T-helper 22 cell (primary cell): ENCODE measurements at places on chromosomes 12 and 14.

- no peak for DNase-seq
Measured at GRCh38 chr12:122903693-122904034, 7.7 kb upstream of the VPS37B start.

GRCh38 chr12:105334001-105334400 is 3.5 kb downstream of the C12orf75 start:
- DNase-seq: no peak

DNA sequence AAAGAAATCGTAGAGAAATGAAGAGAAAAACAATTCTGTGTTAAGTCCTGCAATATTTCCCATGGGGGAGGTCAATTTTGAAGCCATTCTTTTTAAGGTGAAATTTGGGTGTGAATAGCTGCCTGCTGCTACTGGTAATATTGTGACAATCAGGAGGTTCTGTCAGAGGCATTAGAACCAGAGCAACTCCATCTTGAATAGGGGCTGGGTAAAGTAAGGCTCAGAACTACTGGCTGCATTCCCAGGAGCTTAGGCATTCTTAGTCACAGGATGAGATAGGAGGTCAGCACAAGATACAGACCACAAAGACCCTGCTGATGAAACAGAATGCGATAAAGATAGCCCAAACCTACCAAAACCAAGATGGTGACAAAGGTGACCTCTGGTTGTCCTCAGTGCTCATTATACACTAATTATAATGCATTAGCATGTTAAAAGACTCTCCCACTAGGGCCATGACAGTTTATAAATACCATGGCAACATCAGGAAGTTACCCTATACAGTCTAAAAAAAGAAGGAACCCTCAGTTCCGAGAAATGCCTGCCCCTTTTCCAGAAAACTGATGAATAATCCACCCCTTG is 24.8 kb upstream of the MTHFD1 start:
- no peak for DNase-seq

DNA sequence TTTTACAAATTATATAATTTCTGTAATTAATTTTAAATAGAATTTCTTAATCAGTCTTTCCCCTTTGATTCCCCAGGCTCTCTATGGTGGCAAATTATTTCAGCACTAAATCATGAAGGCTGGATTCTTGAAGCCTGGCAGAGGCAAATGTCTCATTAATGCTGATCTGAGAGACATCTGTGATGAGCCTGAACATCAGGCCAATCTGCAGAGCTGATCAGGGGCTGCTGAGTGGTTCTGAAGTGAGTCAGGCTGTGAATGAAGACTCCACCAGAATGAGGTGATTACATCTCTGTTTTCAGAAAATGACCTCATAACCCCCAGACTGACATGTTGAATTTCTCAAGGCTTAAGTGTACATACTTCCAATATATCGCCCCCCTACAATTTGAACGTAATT is 124.2 kb upstream of the MIS18BP1 start:
- DNase-seq: no peak

DNA sequence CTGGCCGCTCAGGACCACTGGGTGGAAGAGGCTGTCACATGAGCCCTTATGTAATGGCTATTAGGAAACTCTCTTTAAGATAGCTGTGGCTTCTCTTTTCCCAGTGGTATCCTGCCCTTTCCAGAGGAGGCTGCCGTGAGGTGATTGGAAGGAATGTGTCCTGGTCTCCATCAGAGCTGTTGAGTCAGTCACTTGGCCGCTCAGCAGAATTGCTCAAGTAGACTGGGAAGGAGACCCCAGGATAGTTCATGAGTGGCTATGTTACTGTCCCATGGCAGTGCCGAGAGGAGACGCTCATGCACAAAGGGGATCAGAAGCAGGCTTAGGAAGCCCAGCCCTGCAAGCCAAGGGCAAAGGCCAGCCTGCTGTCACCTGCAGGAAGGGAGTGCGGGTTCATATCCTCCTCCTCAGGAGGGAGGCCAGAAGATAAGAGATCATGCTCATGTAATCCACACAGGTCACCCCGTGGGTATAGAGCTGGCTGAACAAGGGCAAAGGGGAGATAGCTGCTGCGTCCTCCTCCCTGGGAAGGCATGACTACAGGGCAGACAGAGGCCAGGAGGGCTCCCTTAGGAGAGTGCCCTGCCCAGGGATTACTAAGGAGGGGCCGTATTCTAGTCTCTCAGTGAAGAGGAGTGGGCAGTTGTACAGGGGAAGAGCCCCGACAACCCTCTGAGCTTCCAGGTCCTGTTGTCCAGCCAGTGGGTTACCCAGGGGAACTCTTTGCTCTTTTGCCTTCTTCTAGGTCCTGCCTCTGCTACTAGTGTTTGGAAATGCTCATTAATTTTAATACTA is 137.0 kb upstream of the MAX start:
- no peak for DNase-seq

- no peak for DNase-seq
Measured at GRCh38 chr14:21880918-21881317, 207.3 kb upstream of the OR4E1 start.

GRCh38 chr14:75018694-75019093 is 16.0 kb downstream of the EIF2B2 start:
- no peak for DNase-seq

DNA sequence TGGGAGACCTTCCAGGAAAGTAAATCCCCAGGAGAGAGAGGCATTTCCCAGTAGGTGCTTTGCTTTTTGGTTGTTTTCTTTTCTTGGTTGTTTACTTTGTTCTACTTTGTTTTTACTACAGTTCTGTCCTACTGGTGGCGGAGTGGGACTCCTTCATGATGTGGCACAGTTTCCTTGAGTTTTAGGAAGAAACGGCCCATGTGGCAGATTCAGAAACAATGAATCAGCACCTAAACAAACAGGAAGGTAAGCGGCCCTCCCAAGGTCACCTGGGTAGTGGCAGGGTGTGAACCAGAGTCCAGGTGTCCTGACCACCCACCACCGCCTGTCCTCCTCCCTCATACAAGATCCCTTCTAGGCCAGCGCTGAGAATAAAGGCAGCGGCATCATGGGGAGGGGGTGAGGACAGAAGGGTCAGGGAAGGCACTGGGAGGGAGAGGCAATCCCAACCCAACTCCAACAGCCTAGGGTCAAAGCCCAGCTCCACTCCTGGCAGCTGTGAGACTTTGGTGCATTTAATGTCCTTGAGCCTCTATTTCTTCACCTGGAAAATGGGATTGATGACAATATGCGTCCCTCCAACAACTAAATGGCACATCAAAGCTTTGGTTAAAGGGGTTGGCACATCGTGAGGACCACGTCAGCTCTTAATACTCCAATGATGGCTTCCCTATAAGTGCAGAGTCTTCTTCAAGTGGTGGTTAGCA is 111.5 kb upstream of the BCL2L14 start:
- no peak for DNase-seq

DNA sequence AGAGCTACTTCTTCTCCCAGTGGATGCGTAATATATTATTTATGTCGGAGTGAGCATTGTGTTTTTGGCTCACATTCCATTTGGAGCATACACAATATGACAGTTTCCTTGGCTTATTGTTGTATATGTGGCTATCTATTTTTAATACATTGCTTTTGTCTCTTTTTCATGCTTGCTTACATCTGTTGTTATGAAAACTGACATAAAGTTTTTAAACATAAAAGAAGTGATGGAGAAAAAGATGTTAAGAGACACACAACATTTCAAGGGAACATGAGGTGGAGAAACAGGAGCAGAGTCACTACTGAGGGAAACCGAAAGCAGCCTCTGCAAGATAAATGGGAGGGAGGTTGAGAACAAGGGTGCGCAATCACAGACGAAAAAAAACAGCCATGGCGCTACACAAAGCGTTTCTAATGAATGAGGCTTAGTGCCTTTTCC is 228.4 kb upstream of the NPAS3 start:
- DNase-seq: no peak

GRCh38 chr14:30610787-30611343 is 11.3 kb upstream of the SCFD1 start:
- DNase-seq: no peak

GRCh38 chr14:89190765-89191513 is 226.1 kb downstream of the FOXN3 start:
- DNase-seq: no peak

DNA sequence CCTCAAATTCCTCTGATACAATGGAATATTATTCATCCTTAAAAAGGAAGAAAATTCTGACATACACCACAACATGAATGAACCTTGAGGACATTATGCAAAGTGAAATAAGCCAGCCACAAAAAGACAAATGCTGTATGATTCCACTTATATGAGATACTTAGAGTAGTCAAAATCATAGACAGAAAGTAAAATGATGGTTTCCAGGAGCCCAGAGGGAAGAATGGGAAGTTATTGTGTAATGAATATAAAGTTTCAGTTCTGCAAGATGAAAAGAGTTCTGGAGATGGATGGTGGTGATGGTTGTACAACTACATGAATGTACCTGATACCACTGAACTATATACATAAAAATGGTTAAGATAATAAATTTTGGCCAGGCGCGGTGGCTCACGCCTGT is 18.3 kb downstream of the VWF start:
- DNase-seq: no peak

DNA sequence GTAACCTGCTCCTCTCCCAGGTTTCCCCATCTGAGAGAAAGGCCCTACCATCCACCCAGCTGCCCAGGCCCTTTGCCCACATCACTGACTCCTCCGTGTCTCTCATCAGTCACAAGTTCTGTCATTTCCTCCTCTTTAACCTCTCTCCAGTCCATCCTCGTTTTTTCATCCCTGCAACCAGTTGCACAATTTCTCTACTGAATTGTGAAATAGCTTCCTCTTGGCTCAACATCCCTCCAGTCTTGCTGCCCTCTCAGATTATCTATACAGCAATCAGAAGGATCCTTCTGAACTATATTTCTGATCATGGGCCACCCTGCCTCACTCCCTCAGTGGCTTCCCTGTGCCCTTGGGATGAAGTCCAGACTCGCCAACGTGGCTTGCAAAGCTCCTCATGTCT is 6.8 kb downstream of the FAM161B start:
- no peak for DNase-seq

DNA sequence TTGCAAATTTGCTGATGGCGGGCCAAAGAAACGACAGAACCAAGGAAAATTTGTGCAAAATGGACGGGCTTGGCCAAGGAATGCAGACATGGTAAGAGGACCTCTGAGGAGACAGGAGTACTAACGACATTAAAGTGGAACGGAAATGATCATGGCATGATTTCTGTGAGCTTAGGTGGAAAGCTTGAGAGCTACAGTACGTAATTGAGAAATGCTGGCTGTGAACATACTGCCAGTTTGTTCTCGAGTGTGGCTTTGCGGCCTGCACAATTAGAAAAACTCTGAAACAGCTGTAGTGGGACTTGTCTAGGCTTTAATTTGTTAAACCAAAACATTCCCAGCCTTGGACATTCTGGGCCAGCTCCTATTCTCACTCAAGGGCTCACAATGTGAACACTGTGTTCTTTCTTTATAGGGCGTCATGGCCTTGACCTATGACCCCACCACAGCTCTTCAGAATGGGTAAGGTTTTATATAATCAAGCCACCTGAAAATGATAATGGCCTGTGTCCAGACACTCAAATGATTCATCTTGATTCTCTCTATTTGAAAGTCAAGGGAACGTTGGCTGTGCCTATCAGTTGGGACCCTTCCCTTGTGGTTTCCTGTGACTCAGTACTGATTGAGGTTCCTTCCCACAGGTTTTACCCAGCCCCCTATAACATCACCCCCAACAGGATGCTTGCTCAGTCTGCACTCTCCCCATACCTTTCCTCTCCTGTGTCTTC is 48.5 kb downstream of the BAZ2A start:
- DNase-seq: no peak

- no peak for DNase-seq
Measured at GRCh38 chr14:51059032-51059431, 35.9 kb downstream of the TRIM9 start.

DNA sequence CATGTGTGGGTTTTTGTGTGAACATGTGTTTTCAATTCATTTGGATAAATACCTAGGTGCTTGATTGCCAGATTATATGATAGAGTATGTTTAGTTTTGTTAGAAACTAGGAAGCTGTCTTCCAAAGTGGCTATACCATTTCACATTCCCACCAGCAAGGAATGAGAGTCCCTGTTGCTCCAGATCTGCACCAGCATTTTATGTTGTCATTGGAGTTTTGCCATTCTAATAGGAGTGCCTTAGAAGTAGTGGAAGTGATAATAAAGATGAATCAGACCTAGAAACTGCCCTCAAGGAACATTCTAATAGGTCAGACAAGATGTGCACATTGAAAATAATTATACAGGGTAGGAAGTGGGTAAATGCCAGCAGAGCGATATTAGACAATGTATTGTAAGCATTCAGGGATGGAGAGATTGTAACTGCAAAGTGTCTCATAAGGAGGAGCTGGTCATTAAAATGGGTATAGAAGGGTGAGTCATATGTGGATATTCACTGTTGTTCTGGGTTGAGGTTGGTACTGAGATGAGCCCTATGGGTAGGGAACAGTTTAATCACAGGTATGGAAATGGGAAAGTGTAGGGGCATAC is 71.4 kb downstream of the MNAT1 start:
- DNase-seq: no peak

DNA sequence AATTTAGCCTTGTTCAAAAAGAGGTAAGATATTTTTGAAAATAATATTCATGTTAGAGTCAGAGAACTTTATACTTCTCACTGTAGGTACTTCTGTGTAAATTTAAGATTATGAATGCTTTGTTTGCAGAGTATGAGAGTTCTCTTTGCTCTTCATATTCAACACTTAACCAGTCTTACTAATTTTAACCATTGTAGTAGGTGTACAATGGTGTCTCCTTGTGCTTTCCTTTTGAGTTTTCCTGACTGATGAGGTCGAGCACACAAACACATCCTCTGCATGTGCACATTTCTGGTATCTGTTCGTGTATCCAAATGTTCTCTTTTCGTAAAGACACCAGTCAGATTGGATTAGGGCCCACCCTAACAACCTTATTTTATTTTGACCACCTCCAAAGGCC is 45.8 kb downstream of the MIA2 start:
- no peak for DNase-seq

GRCh38 chr14:63542231-63542999 is 762 bp downstream of the PPP2R5E start:
- DNase-seq: no peak

GRCh38 chr12:89064151-89064550 is 288.1 kb downstream of the DUSP6 start:
- DNase-seq: no peak

GRCh38 chr12:117844114-117844830 is 124.5 kb downstream of the KSR2 start:
- DNase-seq: no peak

DNA sequence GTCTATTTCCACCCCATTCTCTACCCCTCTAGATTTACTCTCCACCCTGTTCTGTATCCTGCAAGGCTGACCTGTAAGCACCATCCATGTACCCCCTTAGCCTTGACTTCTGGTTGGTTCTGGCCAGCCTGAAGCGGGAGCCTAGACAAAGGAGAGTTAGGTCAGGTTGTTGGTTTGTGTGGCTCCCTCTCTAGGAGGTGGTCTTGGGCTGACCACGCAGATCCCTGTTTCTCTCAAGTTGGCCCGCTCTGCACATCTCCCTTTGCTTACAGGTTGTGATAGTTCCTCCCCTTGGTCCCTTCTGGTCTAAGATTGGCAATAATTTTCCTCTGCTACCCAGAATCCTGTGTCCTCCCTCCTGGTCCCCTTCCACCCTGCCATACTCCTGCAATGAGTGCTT is 38.3 kb upstream of the RBM19 start:
- DNase-seq: no peak

GRCh38 chr12:132955094-132956010 is 754 bp downstream of the ZNF605 start:
- peak; percentile 23 for DNase-seq

- DNase-seq: no peak
Measured at GRCh38 chr14:104081261-104081835, 4.2 kb upstream of the ASPG start.
